Stimulated activated CD8-positive, alpha-beta memory T cell treated with anti-CD3 and anti-CD28 coated beads, Interleukin-7, amount 100 ng/mL, for 1 hour (primary cell): ENCODE measurements at places on chromosomes 13 and 19.

GRCh38 chr13:29887686-29888085, 37.3 kb upstream of the UBL3 start:
- DNase-seq: no peak

DNA sequence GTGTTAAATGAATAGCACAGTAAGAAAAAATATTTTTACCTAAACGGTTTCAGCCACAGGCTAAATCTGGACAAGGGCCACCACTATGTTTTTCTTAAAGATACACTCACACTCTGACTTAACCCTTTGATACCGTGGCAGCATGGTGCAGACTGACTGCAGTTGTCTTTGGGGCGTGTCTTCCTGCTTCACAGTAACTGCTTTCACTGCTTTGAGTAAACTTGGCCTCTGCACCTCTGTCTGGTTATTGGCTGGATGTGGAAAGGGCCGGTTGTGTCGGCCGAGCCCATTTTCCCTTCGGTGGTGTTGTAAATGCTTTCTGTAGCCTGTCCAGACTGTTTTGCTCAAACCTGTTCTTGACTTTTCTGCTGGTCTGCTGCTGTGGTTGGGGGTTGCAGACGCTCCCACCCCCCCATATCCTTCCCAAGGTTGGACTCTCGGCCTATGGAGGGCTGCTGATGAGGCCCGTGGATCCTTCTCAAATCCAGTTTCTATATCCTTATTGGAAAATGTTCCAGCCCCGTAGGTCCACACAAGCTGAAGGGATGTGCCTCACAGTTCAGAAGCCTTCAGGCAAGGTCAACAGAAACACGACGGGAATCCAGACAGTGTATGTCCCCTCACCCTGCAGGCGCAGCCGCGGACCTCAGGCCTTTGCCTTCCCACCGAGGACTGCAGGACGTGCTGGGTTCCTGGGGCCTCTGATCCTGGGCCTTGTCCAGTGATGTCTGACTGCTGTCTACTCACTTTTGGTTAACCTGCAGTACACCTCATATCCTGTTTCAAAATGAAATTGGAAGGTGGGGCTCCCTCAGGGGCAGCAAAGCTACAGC, 90.2 kb upstream of the RNF113B start:
- DNase-seq: no peak

DNA sequence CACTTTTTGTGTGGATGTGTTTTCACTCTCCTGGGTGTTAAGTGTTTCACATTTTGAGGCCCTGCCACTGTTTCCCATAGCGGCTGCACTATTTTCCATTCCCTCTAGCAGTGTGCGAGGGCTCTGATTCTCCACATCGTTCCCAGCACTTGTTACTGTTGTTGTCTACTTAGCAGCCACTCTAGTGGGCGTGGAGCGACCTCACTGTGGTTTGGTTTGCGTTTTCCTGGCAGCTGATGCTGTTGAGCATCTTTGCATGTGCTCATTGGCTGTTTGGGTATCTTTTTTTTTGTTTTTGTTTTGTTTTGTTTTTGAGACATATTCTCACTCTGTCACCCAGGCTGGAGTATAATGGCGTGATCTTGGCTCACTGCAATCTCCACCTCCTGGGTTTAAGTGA, 14.4 kb downstream of the NAXD start:
- DNase-seq: no peak

GRCh38 chr13:71632721-71633120, 234.3 kb downstream of the DACH1 start:
- no peak for DNase-seq

GRCh38 chr19:58556622-58557220, 1.7 kb downstream of the UBE2M start:
- DNase-seq: no peak

DNA sequence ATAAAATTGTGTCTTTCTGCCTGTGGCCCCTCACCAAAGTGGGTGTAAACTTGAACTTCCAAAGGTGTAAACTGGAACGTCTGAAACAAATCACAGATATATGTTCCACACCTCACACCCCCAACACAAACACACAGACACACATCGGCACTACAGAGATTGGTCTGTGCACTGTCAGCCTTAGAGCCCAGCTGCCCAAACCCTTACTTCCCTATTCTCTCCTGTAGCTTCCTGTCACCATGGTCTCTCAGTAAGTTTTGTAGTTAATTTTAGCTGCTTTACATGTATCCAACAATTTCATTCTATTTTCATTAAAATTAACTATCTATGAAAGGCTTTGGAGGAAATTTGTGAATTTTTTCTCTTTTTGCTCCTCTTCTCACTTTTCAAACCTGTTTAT, 5.4 kb downstream of the TM9SF2 start:
- no peak for DNase-seq

GRCh38 chr13:101398920-101399319, 17.4 kb downstream of the NALCN start:
- no peak for DNase-seq

DNA sequence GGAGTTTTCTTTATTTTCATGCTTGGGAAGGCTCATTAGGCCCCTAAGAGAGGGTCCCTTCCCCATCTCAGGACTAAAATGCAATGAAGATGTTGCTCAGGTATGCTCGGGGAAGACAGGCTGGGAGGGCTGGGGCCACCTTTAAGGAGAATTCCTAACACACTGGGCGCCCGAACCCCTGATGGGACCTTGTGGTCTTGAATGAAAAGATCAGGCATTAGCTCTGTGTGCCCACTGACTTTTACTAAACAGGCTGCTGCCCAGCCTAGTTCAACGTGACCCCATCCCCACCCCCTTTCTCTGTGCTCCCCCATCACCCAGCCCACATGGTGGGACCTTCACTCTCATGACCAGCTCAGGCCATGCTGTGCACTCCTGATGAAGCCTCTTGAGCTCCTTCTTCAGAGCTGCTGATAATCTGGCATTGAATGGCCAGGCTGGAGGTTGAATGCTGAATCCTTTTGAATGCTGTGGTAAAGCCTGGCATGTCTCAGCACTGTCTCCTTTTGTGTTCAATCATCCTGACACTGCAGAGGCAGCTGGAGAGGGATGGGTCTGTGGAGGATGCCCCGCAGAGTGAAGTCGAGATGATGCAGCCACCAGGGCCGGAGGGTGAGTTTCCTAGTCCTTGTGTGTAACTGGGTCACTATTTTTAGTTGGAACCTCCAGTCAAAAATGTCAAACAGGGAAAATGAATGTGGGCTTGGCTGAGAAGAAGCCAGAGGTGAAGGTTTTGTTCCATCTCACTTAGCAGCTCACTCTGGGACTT, 209.1 kb downstream of the UQCRFS1 start:
- no peak for DNase-seq

- DNase-seq: no peak
These were observed 33.8 kb upstream of the GARRE1 start for GRCh38 chr19:34220472-34221063.

- DNase-seq: no peak
These were observed 13.4 kb upstream of the GJB2 start for GRCh38 chr13:20206065-20206697.

DNA sequence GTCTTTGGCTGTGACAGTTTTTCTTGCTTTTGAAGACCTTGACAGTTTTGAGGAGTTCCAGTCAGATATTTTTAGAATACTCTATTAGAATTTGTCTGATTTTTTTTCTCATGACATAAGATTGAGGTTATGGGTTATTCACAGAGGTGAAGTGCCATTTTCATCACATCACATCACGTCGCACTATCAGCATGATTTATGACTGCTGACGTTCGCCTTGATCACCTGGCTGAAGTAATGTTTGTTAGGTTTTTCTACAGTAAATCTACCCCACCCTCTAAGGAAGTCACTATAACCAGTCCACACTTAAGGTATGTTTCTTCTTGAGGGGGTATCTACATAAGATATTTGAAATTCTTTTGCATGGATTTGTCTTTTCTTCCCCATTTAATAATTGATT, 169.7 kb downstream of the NDFIP2 start:
- DNase-seq: no peak

DNA sequence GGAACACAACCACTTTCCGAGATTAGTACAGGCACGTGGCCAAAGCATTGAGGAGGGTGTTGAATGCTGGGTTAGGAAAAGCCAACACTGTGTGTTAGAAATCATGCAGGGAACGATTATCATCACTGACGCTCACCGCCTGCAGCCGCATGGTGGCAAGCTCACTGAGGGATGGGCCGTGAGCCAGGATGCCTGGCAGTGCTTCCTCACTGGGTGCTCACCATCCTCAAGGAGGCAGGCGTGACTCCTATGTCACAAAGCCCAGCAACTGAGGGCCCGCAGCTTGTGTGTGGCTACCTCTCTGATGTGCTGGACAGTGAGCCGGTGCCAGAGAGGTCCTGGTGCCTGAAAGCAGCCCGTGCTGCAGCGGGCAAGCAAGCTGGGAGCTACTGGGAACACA, 30.4 kb upstream of the TIMM44 start:
- no peak for DNase-seq

DNA sequence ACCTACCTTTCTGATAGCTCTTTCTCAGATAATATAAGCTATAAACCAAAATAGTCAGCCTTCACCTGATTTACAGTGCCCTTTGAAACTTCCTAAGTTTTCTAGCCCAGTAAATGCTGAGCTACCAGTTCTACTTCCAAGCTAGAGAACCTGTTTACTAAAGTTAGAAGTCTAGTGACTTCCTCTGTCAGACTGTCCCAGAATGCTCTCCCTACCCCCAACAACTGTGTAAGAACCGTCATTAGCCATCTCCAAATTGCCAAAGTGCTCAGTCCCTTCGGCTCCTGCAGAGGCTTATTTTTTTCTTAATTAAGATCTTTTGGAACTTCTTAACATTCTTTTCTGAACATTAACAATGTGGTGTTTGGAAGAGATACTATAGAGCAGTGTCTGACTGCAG, 3.2 kb upstream of the ABCC4 start:
- DNase-seq: no peak

DNA sequence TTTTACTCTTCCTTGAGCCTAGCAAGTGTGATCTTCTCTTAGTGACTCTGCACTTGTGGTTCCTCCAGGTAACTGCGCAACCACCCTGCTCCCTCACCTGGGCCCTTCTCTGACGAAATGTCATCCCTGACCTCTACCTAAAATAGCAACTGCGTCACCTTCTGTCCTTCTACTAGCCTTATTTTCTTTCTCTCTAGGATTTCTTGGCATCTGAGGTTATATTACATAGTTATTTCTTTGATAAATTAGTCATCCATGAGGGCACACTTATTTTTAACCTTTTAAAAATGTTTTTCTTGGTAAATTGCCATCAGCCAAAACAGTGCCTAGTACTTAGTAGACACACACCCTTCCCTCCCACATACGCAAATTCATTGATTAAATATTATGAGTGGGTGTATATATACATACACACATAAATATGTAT, 355.5 kb downstream of the ENOX1 start:
- no peak for DNase-seq

- no peak for DNase-seq
These were observed 6.0 kb downstream of the PLPPR2 start for GRCh38 chr19:11361037-11361770.

- no peak for DNase-seq
These were observed 7.5 kb upstream of the MIER2 start for GRCh38 chr19:351976-352625.

- no peak for DNase-seq
These were observed 79.1 kb downstream of the STARD13 start for GRCh38 chr13:33206425-33206824.

GRCh38 chr19:10126213-10126639, 6.5 kb upstream of the EIF3G start:
- DNase-seq: no peak

DNA sequence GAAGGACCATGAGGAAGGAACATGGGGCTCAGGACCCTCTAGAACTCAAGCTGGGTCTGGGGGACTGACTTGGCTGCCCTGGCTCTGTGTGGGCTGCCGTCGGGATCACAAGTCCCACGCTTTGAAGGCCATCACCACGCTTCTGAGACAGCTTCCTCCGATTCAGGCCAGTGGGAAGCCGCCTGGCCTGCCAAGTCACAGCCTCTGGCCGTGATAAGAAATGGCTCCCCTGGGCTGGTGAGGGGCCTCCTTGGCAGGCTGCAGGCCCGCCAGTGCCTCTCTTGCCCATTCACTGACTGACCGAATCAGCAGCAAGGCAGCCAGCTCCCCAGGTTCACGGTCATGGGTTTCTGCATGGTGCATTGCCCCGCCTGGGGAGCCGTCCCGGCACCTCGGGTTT, 48.8 kb downstream of the COMP start:
- DNase-seq: no peak

DNA sequence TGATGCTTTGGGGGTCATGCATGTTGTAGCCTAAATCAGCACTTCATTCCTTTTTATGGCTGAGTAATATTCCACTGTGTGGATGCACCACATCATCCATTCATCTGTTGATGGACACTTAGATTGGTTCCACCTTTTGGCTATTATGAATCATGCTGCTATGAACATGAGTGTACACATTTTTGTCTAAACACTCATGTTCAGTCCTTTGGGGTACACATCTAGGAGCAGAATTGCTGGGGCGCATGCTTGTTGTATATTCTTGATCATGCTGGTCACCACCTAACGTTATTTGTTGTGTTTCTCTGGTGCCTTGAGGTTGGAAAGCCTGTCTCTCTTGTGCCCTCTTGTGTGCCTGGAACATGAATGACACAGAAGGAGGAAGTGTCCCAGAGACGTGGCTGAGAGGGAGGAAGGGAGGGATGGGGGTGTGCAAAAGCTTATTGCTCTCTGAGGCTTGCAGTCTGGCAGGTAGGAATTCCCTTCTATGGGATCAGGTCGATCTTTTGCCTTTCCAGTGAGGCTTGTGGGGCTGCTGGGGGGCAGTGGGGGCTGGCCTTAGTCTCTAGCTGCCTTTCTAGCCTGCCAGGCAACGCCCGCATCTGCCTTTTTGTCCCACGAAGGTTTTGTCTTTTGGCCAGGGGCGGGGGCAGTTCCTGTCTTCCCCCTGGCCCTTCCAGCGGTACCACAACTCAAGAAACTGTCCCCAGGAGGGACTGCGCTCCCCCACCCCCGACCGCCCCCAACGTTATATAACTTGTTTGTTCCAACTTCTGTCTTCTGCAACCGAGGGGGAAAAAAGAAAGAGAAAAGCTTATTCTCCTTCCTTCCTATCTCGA, 7.6 kb downstream of the KLHL26 start:
- DNase-seq: no peak

GRCh38 chr13:98176777-98177608, at the start of gene RNF113B:
Gene RNF113B (minus strand): TSS chr13:98177269. CDS start chr13:98177236, 33 bp downstream.
- no peak for DNase-seq

DNA sequence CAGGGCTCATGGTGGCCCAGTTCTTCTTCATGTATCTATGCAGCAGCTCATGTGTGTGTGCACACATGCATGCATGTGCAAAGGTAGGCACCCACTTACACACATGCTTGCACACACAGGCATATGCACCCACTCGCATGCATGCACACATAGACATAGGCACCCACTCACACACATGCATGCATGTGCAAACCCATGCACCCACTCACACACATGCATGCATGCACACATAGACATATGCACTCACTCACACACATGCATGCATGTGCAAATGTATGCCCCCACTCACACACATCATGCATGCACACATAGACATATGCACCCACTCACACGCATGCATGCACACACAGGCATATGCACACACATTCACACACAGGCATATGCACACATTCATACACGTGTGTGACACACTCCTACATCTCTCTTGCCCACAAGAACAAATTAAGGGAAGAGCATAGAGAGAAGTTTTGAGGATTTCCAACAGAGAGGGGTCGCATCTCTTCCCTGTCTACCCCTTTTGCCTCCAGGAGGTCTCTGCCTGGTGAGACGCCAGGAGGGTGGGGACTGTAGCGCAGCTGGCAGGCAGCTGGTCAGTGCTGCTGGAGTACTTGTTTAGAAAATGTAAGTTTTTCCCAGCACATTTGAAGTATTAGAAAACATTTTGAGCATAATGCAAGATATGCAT, 63.9 kb upstream of the ARHGEF7 start:
- DNase-seq: no peak

GRCh38 chr13:27201661-27202060, 30.1 kb upstream of the USP12 start:
- no peak for DNase-seq
